ENCODE measurements at places on chromosomes 1 and 21.

- no peak for DNase-seq
Observed at GRCh38 chr1:21246905-21247642, 43.2 kb downstream of the ECE1 start.

DNA sequence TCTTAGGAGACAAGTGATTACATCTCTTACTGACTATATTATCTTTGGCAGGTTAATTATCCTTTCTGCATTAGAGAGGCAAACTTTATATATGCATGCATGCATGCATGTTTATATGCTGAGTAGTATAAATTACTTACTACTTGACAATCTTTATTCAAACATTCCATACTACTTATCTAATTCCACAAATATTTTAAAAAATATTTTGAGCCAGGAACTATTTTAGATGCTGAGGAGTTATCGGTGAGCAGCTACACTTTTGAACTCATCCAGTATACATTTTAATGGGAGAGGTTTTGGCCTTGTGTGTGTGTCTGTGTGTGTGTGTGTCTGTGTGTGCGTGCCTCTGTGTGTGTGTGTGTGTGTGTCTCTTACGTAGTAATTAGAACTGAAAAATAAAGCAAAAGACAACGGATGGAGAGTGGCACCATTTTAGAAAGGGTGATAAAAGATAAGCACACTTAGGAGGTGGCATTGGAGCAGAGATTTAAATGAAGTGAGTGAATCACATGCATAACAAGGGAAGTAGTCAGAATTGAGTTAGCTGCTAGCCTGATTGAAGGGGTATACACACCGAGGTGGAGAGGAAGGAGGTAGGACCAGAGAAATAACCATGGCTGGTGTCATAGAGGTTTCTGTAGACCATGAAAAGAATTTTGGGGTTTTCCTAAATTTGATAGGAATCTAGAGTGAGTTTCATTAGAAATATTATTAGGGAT is 1488.4 kb downstream of the MRPL39 start:
- no peak for DNase-seq

DNA sequence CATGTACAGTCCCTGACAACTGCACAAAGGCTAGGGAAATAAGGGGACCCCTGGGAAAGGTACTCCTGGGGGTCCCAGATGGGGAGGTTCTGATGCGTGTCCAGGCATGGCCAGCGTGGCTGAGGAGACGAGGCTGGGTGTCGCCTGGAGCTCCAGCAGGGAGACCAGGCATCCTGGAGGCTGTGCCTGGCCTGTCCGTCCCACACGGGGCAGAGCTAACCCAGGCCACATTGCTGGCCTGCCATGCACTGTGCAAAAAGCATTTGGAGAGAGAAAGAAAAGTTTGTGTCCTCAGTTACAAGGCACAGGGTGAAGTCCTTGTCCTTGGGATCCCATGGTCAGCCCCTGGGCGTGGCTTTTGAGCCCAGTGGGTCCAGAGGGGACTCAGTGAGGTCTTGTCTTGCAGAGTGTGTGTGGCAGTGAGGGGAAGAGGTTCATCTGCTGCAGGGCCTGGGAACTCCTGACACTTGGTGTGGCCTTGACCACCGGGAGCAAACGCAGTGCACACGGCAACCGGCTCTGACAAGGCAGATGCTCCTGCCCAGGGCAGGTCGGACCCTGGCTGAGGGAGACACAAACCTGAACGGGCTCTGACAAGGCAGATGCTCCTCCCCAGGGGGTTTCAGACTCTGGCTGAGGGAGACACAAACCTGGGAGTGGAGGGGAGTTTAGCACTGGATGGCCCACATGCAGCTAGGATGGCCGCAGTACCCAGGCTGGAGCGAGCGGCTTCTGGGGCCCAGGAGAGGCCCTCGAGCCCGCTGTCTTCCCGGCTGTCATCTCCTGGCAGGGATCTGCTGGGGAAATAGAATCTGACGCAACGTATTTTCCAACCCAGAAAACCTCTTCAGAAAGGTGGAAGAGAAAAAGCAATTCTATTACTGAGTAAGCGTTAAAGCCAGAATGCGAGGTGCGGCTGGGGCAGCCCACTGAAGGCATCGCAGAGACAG is 37.3 kb upstream of the COL18A1 start:
- DNase-seq = no peak

- no peak for DNase-seq
Observed at GRCh38 chr1:26478159-26478558, 5.9 kb downstream of the HMGN2 start.

GRCh38 chr21:31986035-31986856 is 113.4 kb downstream of the HUNK start:
- no peak for DNase-seq

GRCh38 chr1:222454186-222454585 is 93.7 kb downstream of the HHIPL2 start:
- no peak for DNase-seq

GRCh38 chr1:64228167-64228957 is 24.9 kb downstream of the UBE2U start:
- no peak for DNase-seq

DNA sequence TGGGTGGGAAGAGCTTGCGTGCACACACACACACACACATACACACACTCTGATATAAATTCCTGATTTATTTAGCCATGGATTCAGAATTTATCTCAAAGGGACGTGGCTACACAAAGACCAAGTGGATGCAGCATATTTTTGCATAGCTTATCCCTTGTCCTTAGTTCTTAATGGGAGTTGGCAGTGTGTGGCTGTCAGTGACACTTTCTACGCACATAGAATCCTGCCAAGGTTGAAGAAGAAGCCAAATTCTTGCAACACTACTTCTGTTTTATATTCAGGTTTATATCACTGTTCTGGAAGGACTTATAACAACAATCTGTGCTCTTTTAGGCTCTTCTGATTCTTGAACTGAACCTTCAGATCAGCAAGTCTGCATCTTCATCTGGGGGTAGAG is 292.7 kb downstream of the CAMTA1 start:
- no peak for DNase-seq

GRCh38 chr1:38834937-38835827 is 24.4 kb downstream of the RRAGC start:
- DNase-seq = peak; percentile 67

DNA sequence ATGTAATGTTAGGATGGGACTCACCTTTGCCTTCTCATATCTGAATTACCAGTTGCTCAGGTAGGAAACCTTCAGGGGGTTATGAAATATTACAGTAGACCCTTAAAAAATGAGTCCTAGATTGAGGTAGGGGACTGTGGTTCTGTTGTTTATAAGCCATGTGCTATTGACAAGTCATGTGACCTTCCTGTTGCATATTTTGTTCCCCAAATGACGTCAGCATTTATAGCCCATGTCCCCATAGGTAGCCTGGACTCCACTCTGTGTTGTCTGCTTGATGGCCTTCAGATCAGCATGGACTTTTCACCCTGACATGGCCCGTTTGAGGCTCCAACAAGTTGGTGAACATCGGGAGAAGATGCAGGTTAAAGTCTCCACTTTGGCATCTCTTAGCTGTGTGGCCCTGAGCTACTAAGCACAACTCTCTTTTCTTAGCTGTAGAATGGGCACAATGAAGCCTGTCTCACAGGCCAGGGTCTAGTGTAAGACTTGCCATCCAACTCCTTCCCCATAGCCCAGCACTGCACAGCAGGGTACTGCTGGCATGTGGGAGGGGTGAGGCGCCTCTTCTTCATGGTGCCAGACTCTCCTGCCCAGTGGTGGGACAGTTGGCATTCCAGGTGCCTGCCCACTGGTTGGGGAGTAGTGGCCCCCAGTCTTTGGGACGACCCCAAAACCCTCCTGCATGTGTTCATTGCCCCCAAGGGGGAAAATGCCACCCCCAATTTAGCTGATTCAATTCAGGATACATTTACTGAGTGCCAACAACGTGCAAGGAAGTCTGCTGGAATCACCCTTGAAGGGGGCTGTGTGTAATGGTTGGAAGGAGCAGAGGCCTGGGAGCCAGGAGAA is 36.1 kb upstream of the TTC22 start:
- no peak for DNase-seq
